Adrenal gland (tissue), 19 donors: ENCODE measurements at places on chromosomes 11 and 22. TPM values are rescaled to one million over a fixed set of nuclear protein-coding genes. Genes with fewer than 3 reads are reported as not detected.

OR5B21 gene
- not detected for total RNA-seq

OR5P2 gene
- not detected for total RNA-seq

ABCG4 gene
- 0.29 TPM for total RNA-seq

KIF18A gene
- total RNA-seq: 0.77 TPM

GRIA4 gene
- total RNA-seq: not detected

KCTD14 gene
- 37.0 TPM for total RNA-seq

SF3A1 gene
- total RNA-seq: 126 TPM

DEUP1 gene
- 0.55 TPM for total RNA-seq

GRCh38 chr11:31824879-31825837 is 14.0 kb upstream of the PAX6 start:
- no peaks in the 10 kb centered on the region for H3K36me3 ChIP-seq
- H3K4me3 ChIP-seq: peak overlapping the region; percentile 11
- no peaks in the 10 kb centered on the region for H3K4me1 ChIP-seq
- no peak overlapping the region for H3K27ac ChIP-seq
- DNase-seq: no peak
- H3K27me3 ChIP-seq: peaks cover 98% of the 10 kb centered on the region

- no peak for DNase-seq
- H3K4me3 ChIP-seq: no peak overlapping the region
- no peaks in the 10 kb centered on the region for H3K36me3 ChIP-seq
- H3K4me1 ChIP-seq: no peaks in the 10 kb centered on the region
Measured at GRCh38 chr11:78851878-78852586, 277.4 kb upstream of the NARS2 start.

DNA sequence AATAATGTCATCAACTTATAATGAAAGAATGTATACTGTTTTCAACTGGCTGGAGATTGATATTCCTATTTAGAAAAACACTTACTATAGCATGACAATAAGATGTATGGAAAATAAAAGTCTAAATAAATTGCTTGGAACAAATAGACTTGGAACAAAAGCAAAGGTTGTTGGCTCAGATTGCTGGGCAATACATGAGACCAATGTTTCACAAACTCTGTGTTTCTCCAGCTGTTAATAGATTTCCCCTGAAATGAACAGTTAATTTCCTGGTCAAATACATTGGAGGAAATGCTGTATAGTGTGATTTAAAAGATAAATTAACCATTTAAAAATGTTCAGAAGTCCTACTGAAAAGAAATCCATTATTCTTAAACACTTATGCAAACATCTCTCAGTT is 40.1 kb upstream of the CTSC start:
- no peak for DNase-seq
- no peaks in the 10 kb centered on the region for H3K27me3 ChIP-seq
- no peak overlapping the region for H3K4me3 ChIP-seq
- H3K4me1 ChIP-seq: no peaks in the 10 kb centered on the region

GRCh38 chr11:12005476-12005875 is 3.0 kb downstream of the DKK3 start:
- H3K4me3 ChIP-seq: no peak overlapping the region
- H3K27ac ChIP-seq: peak overlapping the region; percentile 29
- peaks cover 5% of the 10 kb centered on the region for H3K4me1 ChIP-seq

DNA sequence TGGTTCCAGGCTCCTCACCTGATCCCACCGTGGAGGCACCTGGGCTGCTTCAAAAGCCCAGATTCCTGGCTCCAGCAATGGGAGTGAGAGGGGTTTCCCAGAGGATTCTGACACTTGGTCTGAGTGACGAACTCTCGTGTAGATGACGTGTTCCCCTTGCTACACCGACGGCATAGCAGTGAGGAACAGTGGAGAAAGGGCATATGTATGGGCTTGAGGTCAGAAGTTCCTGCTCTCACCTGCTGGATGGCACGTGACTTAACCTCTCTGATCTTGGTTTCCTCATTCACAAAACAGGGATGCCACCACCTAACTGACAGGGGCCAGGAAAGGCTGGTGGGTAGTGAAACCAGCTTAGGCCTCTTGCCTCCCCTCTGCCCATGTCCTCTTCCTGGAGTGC is 30.0 kb upstream of the ARFGAP3 start:
- H3K36me3 ChIP-seq: peaks cover 69% of the 10 kb centered on the region
- H3K4me3 ChIP-seq: no peak overlapping the region
- H3K4me1 ChIP-seq: peaks cover 21% of the 10 kb centered on the region
- no peak overlapping the region for H3K27ac ChIP-seq
- H3K27me3 ChIP-seq: no peaks in the 10 kb centered on the region
- DNase-seq: no peak

DNA sequence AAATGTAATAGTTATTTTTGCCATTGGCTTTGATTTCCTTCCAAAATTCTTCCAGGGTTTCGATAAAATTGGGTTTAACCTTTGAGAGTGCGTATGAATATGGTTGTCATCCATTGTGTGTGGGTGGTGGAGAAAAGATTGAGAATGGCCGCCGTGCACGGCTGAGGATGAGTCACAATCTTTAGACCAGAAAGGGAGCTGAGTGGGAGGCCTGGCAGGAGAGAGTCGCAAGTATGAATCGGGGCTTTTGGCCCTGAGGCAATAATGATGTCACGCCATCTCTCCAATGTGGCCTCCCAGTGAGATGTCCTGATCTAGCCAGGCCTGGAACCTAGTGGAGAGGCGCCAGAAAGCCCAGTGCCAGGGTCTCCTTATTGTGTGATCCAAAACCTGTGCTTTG is 33.1 kb upstream of the SMPD1 start:
- no peaks in the 10 kb centered on the region for H3K4me1 ChIP-seq
- H3K36me3 ChIP-seq: no peaks in the 10 kb centered on the region
- peak; percentile 59 for DNase-seq
- no peaks in the 10 kb centered on the region for H3K27me3 ChIP-seq
- no peak overlapping the region for H3K27ac ChIP-seq

GRCh38 chr11:130634961-130635473 is 186.6 kb downstream of the ADAMTS15 start:
- H3K4me3 ChIP-seq: no peak overlapping the region
- no peaks in the 10 kb centered on the region for H3K27me3 ChIP-seq
- DNase-seq: no peak
- no peaks in the 10 kb centered on the region for H3K36me3 ChIP-seq
- peak overlapping the region; percentile 58 for H3K27ac ChIP-seq
- no peaks in the 10 kb centered on the region for H3K4me1 ChIP-seq

DNA sequence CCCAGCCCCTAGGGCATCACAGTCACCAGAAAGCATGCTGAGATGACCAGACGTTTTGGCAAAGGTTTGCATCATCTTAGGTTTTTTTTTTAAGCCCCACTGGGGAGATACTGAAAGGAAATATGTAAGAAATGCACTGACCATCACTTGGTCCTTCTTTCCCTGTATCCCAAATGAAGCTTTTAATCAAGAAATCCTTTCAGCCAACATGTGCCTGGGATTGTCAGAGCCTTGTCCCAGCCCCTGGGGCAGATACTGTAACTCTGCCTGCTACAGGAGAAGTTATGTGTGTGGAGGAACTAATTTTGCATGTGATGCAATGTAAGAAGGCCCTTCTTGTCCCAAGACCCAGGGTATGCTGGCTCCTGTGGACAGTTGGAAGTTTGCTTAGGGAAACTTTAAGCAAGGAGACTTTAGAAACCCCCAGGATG is 65.6 kb downstream of the PPFIBP2 start:
- DNase-seq: no peak
- peaks cover 58% of the 10 kb centered on the region for H3K4me1 ChIP-seq
- no peak overlapping the region for H3K4me3 ChIP-seq
- no peaks in the 10 kb centered on the region for H3K36me3 ChIP-seq
- no peak overlapping the region for H3K27ac ChIP-seq

GRCh38 chr11:26780376-26781085 is 58.7 kb upstream of the SLC5A12 start:
- H3K27ac ChIP-seq: no peak overlapping the region
- H3K4me3 ChIP-seq: no peak overlapping the region
- no peaks in the 10 kb centered on the region for H3K36me3 ChIP-seq
- H3K27me3 ChIP-seq: no peaks in the 10 kb centered on the region

DNA sequence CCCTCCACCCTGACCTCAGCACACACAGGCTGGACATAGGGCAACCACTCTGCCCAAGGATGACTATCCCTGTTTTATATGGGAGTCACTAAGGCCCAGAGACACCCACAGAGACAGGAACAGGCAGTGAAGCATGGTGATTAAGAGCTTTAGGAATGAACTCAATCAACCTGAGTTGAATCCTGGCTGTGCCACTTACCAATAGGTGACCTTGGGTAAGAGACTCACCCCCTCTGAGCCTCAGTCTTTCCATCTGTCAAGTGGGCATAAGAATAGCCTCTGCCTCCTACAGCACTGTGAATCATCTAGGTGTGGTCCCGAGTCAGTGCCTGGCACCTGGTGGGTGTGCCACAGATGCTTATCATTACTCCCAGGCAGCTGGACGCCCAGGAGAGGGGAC is 6.8 kb downstream of the CRYBB1 start:
- no peak for DNase-seq
- no peaks in the 10 kb centered on the region for H3K36me3 ChIP-seq
- H3K27me3 ChIP-seq: peaks cover 5% of the 10 kb centered on the region
- H3K4me3 ChIP-seq: no peak overlapping the region
- no peaks in the 10 kb centered on the region for H3K4me1 ChIP-seq

DNA sequence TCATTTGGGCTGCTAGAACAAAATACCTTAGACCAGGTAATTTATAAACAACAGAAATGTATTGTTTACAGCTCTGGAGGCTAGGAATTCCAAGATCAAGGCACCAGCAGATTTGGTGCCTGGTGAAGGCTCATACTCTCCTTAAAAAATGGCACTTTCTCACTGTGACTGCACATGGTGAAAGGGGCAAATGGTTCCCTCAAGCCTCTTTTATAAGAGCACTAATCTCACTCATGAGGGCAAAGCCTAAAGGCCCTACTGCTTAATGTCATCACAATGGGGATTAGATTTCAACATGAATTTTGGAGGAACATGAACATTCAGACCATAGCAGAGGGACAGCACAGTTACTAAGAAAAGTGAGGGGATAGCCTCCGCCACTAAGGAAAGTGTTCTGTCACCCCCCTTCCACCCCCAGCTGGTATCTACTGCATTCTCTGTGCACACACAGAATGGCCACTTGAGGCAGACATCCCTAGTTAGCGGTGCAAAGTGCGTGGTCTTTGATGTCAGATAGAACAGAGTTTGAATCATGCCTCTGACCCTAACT is 47.2 kb upstream of the CEP295 start:
- no peaks in the 10 kb centered on the region for H3K36me3 ChIP-seq
- no peak overlapping the region for H3K4me3 ChIP-seq
- no peaks in the 10 kb centered on the region for H3K27me3 ChIP-seq
